Uterus (tissue), 4 donors: ENCODE measurements at places on chromosomes 3 and 15. TPM values are rescaled to one million over a fixed set of nuclear protein-coding genes. Genes with fewer than 3 reads are reported as not detected.

DNA sequence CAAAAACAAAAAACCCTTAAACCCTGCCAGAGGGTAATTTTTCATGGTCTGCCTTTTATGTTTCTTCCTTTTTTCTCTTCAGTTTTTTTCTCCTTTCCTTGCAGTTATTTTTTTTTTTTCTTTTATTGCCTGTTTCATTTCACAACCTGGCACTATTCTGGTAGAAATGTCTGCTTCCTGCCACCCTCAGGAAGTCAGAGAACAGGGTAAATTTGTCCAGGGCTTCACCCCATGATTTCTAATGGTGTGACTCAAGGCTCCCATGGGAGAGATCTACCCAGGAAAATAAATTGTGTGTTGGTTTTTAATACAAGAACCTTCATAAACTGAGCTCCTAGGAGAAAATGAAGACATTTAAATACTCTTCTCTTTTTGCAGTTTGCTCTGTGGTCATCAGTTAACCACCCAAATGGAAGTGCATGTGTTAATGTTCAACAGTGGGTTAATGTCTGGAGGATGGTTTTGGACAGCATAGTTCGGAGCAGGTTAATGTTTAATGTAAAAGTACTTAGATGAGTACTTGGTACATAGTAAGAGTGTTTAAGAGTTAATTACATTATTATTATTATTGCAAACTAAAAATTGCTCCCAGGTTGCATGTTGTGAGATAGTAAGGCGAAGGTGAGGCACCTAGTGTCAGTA lies 45.9 kb downstream of the CGNL1 start:
- H3K4me1 ChIP-seq, result no peaks in the 10 kb centered on the region
- no peak overlapping the region for H3K4me3 ChIP-seq
- H3K36me3 ChIP-seq, result no peaks in the 10 kb centered on the region
- peak overlapping the region; percentile 65 for H3K27ac ChIP-seq
- DNase-seq, result no peak

- no peak overlapping the region for H3K4me3 ChIP-seq
- H3K36me3 ChIP-seq, result no peaks in the 10 kb centered on the region
- DNase-seq, result no peak
- no peaks in the 10 kb centered on the region for H3K4me1 ChIP-seq
- H3K27ac ChIP-seq, result no peak overlapping the region
These were observed 8.0 kb downstream of the CEP152 start for GRCh38 chr15:48802867-48803266.

GRCh38 chr15:46872286-46872980 lies 844.9 kb upstream of the SEMA6D start:
- no peaks in the 10 kb centered on the region for H3K4me1 ChIP-seq
- H3K36me3 ChIP-seq, result no peaks in the 10 kb centered on the region
- H3K27me3 ChIP-seq, result no peaks in the 10 kb centered on the region
- no peak overlapping the region for H3K4me3 ChIP-seq

DNA sequence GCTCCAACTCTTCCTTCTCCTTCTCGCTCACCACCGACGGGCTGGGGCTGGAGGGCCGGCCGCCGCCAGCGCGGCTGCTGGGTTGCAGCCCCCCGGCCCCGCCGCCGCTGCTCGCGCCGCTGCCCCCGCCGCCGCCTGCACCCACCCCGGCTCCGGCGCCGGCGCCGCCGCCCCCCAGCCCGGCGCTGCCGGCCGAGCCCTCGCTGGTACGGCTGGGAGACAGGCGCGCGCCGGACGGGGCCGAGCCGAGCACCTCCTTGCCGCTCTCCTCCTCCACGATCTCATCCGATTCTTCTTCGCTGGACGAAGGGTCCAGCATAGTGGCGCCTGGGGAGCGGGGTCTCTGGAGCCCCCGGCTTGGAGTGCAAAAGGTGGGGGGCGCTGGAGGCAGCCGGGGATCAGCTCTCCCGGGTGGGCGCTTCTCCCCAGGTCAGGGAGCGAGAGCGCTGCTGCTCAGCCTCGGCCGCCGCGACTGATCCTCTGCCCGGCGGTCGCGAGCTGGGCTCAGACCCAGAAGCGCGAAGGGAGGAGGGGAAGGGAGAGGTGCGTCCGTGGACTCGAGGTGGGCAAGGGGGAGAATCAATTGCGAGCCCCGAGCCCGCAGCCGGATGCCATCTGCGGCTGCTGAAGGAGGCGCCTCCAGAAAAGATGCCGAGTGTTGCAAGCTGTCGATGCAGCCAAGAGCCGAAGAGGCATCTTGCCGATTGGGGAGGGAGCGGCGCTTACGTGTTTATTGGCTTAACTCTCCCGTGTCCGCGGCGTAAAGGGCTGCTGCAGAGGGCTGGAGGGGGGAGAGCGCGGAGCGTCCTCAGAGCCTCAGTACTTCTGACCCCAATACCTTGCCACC lies at the start of gene CADPS:
Gene CADPS (minus strand): TSS at position 706 of the 847 bp plus-strand sequence. CDS start 387 bp downstream, at position 319.
- peaks cover 24% of the 10 kb centered on the region for H3K27me3 ChIP-seq
- H3K4me3 ChIP-seq, result peak within 1 kb of the TSS; percentile 34
- H3K36me3 ChIP-seq, result no peaks in the 10 kb centered on the region
- DNase-seq, result no peak
- peaks cover 14% of the 10 kb centered on the region for H3K4me1 ChIP-seq

GRCh38 chr15:83306561-83306960 lies 22.1 kb upstream of the BNC1 start:
- peaks cover 3% of the 10 kb centered on the region for H3K27me3 ChIP-seq
- no peaks in the 10 kb centered on the region for H3K4me1 ChIP-seq
- H3K36me3 ChIP-seq, result no peaks in the 10 kb centered on the region
- no peak overlapping the region for H3K4me3 ChIP-seq

- H3K4me3 ChIP-seq, result no peak overlapping the region
- H3K27me3 ChIP-seq, result no peaks in the 10 kb centered on the region
- H3K4me1 ChIP-seq, result no peaks in the 10 kb centered on the region
- DNase-seq, result no peak
- no peak overlapping the region for H3K27ac ChIP-seq
- no peaks in the 10 kb centered on the region for H3K36me3 ChIP-seq
These were observed 121.3 kb upstream of the ADAMTS9 start for GRCh38 chr3:64809086-64809485.

DNA sequence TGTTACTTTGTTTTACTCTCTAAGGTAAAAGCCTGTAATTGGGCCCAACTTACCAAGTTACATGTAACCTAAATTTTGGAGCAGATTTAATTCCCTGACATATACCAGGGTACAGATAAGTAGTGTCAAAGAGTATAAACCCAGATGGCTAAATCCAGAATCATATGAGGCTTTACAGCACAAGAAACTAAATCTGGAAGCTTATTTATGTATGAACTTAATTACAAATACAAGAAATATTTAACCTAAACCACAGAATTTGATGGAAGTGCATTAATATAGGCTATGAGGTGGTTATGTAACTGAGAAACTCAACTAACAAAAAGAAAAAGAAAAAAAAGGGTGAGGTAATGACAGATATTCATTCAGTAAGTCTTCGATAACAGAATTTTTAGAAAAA lies 930.2 kb upstream of the ALCAM start:
- no peaks in the 10 kb centered on the region for H3K4me1 ChIP-seq
- no peak for DNase-seq

DNA sequence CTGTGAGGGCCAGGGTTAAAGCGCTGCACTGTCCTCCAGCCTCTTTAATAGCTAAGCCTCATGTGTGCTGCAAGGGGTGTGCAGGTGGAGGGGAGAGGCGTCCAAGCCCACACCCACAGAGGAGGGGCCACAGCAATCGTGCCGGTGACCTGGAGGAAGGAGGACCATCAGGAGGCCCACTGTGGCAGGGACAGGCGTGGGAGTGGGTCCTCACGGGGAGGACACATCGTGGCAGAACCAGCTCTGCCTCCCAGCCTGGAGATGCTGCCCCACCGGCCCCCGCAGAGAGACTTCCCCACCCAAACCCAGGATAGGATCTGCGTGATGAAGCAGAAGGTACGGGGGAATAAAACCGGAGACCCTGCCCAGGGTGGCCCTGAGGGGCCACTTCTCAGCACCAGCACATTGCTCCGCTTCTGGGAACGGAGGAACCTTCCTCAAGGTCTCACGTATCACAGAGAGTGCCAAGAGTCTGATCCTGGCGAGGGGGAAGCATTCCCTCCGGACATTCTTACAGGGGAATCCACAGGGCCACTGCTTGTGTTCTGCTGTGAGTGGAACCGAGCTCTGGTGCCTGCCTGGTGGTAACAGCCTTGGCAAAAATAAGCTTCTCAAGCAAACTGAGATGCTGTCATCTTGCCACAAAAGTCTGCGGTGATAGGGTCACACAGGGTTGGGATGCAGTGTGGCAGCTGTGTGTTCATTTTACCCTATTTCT lies 199.8 kb downstream of the XXYLT1 start:
- no peak overlapping the region for H3K27ac ChIP-seq
- no peaks in the 10 kb centered on the region for H3K27me3 ChIP-seq
- H3K4me3 ChIP-seq, result no peak overlapping the region
- H3K4me1 ChIP-seq, result no peaks in the 10 kb centered on the region

DNA sequence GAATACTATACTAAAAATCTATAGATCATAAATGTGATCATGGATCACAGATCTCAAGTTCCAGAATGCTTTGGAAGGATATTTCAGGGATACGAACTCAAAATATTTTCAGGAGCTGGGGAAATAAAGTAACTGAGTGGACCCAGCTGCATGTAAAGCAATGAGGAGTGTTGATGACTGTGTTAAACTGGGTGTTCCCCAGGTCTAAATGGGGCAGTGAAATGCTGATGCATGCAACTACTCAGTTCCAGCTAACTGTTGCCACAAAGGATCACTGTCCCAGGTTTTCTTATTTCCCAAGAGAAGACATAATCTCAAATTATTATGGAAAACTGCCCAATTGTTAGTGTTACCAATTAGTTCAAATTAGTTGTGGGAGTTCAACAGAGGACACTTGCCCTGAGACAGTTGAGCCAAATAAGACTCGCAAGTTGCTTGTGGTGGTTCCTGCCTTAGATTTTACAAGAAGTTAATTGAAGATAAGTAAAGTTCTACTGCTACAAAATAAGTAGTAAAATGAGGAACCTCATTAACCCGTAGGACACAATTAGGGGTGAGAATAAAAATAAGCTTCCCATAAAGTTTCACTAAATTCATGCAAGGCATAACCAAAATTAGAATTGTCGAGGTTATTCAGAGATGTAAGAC lies 66.3 kb upstream of the IL12A start:
- no peaks in the 10 kb centered on the region for H3K4me1 ChIP-seq
- H3K4me3 ChIP-seq, result no peak overlapping the region
- no peaks in the 10 kb centered on the region for H3K36me3 ChIP-seq
- H3K27ac ChIP-seq, result no peak overlapping the region

- no peak overlapping the region for H3K27ac ChIP-seq
- no peaks in the 10 kb centered on the region for H3K36me3 ChIP-seq
- H3K4me3 ChIP-seq, result no peak overlapping the region
- no peak for DNase-seq
- H3K4me1 ChIP-seq, result no peaks in the 10 kb centered on the region
- no peaks in the 10 kb centered on the region for H3K27me3 ChIP-seq
These were observed 2.2 kb downstream of the CDCP1 start for GRCh38 chr3:45143673-45144671.

DNA sequence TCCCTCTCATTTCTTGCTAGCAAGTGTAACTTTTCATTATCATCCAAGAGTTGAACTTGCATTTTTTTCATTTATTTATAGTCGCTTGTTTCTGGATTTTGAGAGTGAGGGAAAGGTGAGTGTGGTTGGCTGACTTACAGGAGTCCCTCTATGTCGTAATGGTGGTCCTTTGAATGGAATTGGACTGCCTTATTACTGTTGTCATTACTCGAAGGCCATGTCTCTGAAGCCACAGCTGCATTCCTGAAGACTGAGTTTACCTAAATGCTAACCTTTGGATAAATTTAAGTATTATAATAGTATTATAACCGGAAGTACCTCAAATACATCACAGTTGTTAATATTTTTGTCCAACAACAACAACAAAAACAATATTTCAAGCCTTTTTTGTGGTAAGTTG lies 488.9 kb downstream of the GABRG3 start:
- no peaks in the 10 kb centered on the region for H3K36me3 ChIP-seq
- DNase-seq, result no peak
- no peaks in the 10 kb centered on the region for H3K4me1 ChIP-seq

DNA sequence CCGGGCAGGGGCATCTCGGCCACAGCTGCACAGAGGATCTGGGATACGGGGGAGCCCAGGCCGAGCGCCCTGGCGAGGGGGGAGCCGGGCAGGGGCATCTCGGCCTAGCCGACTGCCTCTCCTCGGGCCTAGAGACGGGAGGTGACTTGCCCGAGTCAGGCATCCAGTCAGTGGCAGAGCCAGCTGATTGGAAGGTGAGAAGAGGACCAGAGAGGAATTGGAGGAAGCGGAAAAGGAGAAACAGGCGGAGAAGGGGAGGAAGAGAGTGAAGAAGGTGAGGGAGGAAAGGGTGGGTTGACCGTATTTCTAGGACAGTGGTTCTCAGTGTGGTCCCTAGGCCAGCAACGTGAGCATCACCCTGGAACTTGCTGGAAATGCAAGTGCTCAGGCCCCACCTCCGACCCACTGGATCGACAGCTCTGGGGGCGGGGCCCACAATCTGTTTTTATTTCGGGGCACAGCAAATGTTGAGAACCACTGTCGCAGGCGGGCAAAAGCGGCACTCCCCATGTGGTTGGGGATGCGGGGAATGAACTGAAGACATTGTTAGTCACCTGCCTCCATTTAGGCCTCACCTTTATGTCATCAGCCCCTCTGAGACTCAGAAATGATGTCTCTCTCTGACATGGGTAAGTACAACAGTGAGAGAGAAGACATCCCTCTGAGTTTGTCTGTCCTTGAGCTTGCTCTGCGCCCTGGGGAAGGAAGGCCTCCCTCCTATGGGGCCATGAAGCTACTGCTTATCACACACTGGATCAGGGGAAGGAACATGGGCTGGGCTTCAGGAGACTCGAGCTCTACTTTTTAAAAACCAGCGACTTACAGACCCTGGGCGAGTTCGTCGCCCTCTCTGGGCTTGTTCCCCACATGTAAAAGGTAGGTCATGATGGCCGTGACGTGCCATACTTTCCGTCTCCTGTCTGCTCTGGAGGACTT lies 1.0 kb upstream of the MELTF start:
- H3K27ac ChIP-seq, result peak overlapping the region; percentile 81
- no peak for DNase-seq
- no peaks in the 10 kb centered on the region for H3K27me3 ChIP-seq
- no peaks in the 10 kb centered on the region for H3K36me3 ChIP-seq

DNA sequence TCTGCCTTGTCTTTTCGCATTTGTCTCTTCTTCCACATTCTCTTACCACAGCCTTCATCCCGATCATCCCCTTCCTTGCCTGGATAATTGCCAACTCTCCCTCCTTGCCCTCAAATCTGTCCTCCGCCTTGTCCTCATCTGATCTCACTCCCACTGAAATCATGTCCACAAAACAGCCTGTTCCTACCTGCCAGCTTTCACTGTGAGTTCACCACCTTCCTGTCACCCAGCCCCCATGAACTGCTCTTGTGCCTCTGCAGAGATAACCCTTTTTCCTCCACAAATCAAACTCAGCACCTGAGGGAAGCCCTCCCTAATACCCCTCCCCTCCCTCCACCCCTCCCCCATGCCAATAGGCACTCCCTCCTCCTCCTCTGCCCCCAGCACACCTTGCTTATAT lies 4.8 kb upstream of the ADCY5 start:
- H3K27me3 ChIP-seq, result no peaks in the 10 kb centered on the region
- H3K27ac ChIP-seq, result no peak overlapping the region
- H3K4me1 ChIP-seq, result no peaks in the 10 kb centered on the region
- no peaks in the 10 kb centered on the region for H3K36me3 ChIP-seq
- no peak overlapping the region for H3K4me3 ChIP-seq

Gene PLCB2
- 19.0 TPM for total RNA-seq

Gene GOLGA8N
- 22.0 TPM for total RNA-seq

Gene C3orf18
- total RNA-seq, result 20.4 TPM

Gene GOLGA8F
- not detected for total RNA-seq

Gene GATM
- 23.7 TPM for total RNA-seq

Gene USP19
- total RNA-seq, result 21.5 TPM

Gene SCAMP5
- total RNA-seq, result 1.3 TPM

Gene ISLR2
- total RNA-seq, result not detected

Gene LRRC31
- total RNA-seq, result not detected
